GM13976 (cell line): ENCODE measurements at places on chromosomes 11 and 22.

DNA sequence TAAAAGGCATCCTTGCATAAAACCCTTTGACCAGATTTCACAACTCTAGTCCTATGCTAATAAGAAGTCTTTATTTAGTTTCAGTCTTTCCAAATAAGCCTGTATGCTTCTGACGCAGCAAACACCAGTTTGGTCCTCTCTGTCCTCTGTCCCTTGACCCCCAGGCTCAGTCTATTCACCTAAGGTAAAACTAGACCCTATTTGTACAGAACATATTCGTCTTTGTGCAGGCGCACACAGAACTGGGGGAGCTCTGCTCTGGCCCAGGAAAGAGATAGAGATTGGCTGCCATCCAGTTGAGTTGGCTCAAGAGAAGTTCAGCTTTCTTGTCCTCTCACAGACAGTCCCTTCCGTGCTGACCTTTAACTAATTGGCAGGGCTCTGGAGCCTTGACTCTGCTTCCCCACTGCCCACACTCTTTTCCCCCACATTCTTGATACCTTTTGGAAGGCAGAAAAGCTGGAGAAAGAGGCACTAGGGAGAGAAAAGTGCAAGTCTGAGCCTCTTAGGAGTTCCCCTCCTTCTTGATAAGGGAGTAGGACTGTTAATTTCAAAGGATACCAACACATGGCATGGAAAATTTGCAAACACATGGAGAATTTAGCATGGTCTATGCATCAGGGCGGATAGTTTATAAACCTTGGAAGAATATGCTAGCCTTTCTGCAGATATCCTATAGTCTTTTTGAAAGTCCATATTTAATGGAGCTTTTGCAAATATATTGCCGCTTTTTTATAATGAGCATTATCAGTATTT, 21.2 kb upstream of the PSMA1 start:
- no peak for DNase-seq

DNA sequence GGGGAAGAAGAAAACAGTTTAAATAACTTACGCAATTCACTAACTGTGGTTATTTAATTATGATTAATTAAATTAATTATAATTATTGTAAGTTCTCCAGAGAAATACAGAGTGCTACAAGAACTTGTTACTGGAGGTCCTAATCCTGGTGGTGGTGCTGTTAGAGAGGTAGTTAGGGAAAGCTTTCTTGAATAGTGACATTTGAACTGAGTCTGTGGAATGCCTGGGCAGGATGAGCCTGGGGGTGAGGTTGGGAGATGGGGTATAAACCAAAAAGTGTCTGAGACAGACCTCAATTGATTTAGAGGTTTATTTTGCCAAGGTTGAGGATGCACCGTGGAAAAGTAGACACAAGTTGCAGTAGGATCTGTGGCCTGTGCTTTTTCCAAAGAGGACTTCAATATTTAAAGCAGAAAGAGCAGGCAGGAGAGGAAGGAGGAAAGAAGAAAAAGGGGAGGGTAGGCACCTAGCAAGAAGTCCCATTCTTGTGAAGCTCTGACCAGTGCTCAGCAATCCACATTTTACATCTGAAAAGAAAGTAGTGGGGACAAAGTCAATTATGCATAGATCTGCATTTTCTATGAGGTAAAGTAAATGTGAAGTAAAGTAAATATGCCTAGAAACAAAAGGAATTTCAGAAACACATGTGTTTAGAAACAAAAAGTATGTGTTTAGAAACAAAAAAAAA, 4.4 kb upstream of the ZNF202 start:
- DNase-seq, result no peak

DNA sequence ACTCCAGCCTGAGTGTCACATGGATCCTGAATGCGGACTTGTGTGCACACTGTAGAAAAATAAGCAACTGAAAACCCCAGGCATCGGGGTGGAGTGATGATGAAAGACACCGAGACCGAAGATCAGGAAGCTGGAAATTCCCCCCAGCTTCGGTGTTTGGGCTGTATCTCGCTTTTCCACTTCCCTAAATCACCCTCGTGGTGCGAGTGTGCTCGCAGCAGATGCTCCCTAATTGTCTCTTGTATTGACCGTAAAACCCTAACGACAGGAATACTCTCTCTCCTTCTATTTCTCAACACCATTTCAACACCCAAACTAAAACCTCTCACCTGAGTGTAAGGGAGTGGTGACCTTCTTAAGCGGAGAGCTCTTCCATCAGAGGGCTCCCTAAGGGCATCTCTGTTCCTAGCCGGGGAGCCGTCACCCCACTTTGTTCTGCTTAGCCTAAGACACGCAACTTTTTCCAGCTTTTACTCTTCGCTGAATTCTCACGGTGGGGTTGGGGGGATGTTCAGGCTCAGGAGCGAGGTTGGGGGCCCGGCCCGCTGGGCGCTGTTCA, 635 bp upstream of the GRK3 start:
- peak; percentile 22 for DNase-seq

- no peak for DNase-seq
These were observed 13.5 kb downstream of the NCF4 start for GRCh38 chr22:36874309-36874696.

GRCh38 chr11:64007160-64007628, 21.0 kb downstream of the OTUB1 start:
- DNase-seq, result no peak

DNA sequence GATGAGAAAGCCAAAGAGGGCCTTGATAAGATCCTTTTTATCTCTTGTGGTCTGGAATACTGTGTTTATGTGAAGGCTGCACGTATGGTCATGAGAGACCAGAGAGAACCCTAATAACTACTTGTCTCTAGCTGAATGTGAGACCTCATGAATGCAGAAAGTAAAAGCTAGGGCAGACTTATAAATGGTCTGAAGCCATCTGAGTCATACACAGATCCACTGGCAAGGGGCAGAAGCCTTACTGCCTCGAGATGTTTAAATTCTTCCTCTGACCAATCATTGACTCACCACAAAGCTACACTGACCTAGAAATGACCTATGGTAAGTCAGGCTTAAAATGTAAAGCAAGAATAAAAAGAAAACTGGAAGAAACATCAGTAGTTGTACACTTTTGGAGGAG, 22.7 kb upstream of the OR4B1 start:
- DNase-seq, result no peak

- no peak for DNase-seq
These were observed 37.5 kb downstream of the SESN3 start for GRCh38 chr11:95193541-95193940.

- DNase-seq, result no peak
These were observed 189.8 kb downstream of the CSNK2A3 start for GRCh38 chr11:11163236-11163635.

DNA sequence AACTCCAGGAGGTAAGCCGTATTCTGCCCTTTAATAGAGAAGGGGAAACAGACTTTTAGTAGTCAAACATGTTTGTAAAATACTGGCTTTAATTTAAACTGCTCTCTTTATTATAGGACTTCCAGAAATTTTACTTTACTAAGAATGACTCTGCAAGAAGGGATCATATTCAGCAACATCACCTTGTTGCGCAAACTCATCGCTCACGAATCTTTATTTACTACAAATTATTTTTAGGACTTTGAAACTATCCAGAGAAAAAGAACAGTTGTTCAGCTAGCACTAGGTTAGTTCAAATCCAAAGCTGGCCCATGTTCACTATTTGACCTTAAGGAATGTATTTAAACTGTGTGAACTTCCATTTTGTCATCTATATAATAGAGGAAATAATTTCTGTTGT, 498.3 kb upstream of the TENM4 start:
- no peak for DNase-seq

DNA sequence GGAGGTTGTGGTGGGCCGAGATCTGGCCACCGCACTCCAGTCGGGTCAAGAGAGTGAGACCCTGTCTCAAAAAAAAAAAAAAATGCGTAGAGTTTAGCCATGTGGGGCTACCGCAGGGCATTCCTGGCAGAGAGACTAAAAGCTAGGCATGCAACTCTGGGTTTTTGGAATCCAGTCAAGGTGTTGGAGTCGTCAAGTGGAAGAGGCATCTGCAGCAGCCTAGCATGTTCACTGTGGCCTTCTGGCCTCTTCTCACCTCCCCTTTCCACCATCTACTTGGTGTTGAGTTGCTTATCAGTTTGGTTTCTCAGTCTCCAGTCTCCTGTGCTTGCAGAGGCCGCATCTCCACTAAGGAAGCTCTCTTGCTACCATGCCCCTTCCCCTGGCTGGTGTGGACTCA, 572.5 kb downstream of the NTM start:
- no peak for DNase-seq

GRCh38 chr11:74019104-74019738, 10.3 kb upstream of the UCP3 start:
- no peak for DNase-seq

DNA sequence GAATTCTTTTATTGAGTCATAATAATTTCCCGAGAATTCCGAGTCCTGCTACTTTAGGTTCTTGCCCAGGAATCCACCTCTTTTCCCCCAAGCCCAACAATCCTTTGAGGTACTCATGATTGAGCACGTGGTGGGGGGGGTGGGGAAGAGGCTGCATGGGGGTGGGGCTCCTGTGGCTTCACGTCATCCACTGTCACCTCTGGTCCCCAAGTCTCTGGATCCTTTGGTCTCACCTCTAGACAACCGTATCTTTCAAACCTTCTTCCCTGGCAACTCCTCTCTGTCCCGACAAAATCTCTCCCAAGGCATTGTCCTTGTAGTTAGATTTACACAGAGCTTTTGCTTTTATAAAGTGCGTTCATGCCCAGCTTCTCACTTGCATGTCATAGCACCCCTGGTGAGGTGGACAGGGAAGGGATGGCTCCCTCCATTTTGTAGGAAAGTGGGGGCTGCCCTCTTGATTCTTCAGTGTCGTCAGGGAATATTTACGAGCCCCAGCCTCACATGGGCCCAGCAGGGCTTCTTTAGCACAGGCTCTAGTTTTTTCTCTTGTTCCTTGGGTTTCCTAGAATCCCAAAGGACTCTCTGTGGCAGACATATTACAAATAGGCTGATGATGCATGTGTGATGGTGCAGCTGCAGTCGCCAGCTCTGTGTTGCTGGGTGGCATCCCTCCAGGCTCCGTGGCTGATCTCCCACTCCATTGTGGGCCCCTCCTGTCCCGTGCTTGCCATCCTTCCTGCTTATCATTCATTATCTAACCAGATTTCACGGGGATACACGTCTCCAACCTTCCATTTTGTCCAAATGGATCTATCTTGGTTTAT, 8.4 kb downstream of the UCP3 start:
- DNase-seq, result no peak

DNA sequence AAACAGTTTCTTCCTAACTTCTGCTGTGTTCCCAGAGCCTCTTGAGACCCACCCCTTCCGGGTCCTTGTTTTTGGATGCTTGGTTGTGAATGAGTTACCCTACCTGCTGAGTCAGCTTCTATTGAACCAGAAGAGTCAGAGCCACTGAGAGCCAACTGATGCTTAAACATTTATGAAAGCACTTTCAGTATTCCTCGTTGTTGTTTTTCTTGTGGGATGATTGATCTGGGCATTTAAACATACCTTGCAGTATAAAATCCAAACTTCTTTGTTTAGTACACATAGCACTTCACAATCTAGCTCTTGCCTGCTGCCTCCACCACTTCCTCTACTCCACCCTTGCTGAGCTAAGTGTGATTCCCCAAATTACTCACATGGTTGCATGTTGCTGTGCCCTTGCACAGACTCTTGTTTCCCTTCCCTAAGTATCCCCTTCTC, 5.5 kb downstream of the PRSS23 start:
- DNase-seq, result peak; percentile 39

- peak; percentile 72 for DNase-seq
These were observed 84.9 kb downstream of the CTTN start for GRCh38 chr11:70483077-70483861.

- DNase-seq, result no peak
These were observed 935.3 kb downstream of the DLG2 start for GRCh38 chr11:84691830-84692229.

- DNase-seq, result no peak
These were observed 1429.3 kb downstream of the BRD1 start for GRCh38 chr22:48398181-48398905.

- no peak for DNase-seq
These were observed 1114.2 kb upstream of the RAG2 start for GRCh38 chr11:37712251-37712650.

DNA sequence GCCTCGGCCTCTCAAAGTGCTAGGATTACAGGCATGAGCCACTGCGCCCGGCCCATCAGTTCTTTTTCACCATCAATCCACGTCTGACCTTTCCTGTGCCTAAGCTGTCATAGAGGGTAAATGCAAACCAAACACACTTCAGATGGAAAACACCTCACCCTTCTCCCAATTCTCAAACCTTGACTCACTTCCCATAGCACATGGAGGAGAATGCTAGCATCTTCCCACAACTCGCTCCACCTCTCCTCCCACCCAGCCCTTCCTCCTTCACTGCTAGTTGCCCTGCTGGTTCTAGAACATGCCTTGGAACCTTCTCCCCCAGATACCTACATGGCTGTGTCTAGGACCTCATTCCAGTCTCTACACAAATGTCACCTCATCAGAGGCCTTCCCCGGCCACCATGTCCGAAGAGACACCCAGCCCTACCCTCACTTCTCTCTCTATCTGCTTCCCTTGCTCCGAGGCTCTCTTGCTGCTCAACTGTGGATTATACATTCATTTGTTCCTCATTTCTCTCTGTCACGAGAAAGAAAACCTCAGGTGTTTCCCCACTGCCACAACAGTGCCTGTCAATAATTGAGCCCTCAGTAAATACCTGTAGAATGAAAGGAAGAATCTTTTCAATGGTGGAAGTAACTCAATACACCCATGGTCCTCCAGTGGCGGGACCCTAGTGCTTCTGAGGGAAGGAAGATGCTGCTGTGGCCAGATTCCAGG, 21.3 kb upstream of the NCF4 start:
- no peak for DNase-seq

DNA sequence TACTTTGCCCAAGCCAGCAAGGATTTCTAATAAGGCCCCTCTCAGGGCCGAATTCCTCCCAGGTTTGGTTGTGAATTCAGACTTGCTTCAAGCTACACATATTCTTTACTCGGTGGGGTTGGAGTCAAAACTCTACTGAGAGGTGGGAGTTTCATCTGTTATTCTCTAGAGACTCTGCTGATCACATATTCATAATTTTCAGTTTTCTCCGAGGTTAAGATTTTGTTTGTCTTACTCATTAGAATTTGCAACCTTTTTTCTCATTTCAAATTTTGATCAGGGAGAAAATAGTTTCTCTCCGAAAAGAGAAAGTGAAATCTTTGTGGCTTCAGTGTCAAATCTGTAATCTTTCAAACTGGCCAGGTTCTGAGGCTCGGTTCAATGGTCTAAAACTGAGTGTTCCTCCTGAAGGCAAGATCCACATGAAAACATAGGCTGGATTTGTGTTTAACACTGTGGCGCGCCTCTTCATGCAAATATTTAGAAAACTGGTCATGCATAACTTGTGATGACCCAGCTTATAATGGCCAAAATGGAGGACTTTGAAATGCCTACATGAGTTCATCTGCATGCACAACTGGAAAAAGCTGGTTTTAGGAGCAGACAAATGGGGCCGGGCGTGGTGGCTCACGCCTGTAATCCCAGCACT, 21.5 kb upstream of the GSTP1 start:
- DNase-seq, result peak; percentile 79

- no peak for DNase-seq
These were observed 121.6 kb downstream of the KIRREL3 start for GRCh38 chr11:126878913-126879482.

- no peak for DNase-seq
These were observed 14.4 kb downstream of the SREBF2 start for GRCh38 chr22:41847300-41847699.
